SK-N-SH (cell line): ENCODE measurements at places on chromosomes 16 and 17.

DNA sequence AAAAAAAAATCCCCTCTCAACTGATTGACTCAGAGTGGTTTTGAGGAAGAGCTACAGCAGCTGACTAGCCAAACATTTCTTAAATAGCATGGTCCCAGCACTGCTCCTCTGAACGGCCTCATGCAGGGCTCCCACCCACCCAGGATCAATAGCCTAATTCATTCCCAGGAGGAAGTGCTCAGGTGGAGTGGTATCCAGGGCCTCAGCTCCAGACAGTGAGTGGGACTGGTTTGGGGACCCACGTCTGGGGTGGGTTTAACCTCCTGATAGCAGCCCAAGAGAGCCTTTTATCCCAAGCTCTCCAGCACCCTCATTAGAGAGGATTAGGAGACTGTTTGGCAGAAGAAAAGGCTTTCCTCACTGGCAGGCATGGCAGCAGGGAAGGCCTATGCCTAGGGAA lies 68.5 kb upstream of the CDH5 start:
- DNase-seq: no peak

DNA sequence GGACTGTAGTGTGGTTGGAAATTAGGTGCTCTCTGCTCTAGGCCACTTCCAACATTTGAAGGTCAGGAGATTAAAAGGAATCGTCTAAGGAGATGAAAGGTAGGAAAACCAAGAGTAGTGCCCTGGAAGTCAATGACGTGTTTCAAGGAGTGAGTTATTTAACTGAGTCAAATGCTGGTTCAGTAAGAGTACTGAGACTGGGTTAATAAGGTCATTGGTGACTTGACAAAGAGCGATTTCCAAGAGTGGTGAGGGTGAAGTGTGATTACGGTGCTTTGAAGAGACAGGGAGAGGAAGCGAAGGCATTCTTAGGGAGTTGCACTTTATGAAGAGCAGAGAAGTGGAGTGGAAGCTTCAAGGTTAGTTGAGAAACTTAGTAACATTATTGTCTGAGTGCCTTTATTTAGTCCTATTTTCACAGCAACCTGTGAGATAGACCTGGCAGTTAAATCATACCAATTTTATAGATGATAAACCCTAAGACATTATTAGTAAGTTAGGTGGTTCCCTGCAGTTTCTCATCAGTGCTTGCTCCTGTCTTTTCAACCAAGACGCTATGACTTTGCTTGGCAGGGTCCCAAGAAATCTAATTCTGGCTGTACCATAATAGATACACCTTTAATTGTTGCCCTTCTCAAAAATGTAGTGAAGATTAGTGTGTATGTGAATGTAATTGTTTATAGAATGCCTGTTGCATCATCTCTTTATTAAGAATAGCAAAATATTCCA lies 5.9 kb downstream of the ZNF207 start:
- no peak for DNase-seq

DNA sequence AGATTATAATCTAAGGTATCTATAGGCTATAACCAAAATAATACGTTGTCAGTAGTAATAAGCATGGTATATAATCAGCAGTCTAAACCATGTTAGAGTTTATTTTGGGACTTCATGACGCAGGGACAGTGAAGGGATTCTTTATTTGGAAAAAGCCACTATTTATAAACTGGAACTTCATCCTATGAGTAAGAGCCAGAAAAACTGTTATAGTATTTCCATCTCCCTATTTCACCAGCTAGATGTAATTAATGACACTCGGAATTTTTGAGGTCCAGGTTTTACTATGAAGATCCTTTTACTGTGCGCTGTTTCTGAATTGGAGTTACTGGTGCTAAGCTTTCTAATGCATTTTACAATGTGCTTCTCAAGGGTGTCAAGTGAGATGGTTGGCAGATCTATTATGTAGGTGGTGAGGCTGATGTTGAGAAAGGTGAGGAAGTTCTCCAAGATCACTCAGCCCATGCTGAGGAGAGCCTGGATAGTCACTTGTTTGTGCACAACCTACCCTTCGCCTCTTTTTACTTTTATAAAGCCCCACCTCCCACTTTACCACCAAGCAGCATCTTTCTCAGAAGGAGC lies 149.3 kb downstream of the MSI2 start:
- no peak for DNase-seq

DNA sequence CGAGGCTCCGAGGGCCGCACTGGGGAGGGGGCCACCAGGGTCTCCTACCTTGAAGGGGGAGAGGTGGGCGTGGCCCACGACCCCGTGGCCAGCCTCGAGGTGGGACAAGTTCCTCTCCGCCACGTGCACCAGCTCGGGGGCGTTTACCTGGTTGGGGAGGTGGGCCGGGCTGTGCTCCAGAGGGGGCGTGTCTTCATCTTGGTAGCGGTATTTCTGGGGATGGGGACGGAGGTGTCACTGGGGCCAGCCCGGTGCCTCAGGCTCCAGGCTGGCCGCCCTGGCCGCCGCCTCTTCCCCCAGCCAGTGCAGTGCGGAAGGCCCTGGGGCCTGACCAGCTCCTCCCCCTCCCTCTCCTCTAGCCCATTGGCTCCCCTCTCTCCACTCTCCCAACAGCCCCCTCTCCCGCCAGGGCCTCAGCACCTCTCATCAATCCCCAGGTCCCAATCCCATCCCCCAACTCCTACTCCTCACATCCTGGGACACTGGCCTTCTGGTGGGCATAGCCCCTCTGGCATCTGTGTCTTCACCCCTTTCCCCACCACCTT lies 11.5 kb downstream of the DLG4 start:
- DNase-seq: no peak

GRCh38 chr16:10895053-10895946 lies 18.3 kb downstream of the CIITA start:
- no peak for DNase-seq

- DNase-seq: no peak
Observed at GRCh38 chr16:80390046-80390445, 150.7 kb upstream of the DYNLRB2 start.

GRCh38 chr17:37391146-37391545 lies 15.4 kb downstream of the C17orf78 start:
- DNase-seq: no peak

- peak; percentile 57 for DNase-seq
Observed at GRCh38 chr17:15398291-15398690, 56.9 kb upstream of the TEKT3 start.

DNA sequence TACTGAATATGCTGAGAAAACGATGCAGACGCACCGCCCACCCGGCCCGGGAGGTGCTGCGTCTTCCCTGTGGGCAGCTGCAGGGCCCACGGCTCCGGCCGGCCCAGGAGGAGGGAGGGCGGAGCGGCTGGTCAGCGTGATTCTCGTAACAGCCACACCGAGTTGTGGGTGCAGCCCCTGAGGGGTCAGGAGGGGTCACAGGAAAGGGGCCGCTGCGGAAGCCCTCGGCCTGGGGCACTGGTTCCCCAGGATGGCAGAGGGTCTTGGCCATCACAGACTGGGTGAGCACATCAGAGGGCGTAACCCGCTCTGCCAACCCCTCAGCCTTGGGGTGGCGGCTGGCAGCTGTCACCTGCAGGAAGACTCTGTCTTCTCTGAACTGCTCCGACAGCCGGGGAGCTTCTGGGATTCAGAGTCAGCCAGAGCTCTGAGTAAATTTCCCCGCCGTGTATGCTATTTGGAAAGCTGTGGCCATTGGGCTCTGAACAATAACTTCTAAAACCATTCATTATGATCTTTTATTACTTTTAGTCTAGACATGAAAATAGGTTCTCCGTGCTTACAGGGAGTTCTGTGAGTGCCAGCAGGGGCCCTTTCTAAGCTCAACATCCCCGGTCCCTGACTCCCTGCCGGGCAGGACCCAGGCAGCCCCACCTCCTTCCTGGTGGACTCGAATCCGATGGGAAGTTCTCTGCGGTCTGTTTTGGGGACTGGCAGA lies 87.4 kb upstream of the CHMP6 start:
- no peak for DNase-seq
